ENCODE measurements at places on chromosomes 13 and 19.

GRCh38 chr19:14102756-14103155 lies 12.2 kb upstream of the SAMD1 start:
- no peak for DNase-seq

- DNase-seq, result no peak
Observed at GRCh38 chr13:80499536-80500290, 158.8 kb upstream of the SPRY2 start.

- peak; percentile 54 for DNase-seq
Observed at GRCh38 chr13:40116008-40116407, 460.5 kb downstream of the COG6 start.

DNA sequence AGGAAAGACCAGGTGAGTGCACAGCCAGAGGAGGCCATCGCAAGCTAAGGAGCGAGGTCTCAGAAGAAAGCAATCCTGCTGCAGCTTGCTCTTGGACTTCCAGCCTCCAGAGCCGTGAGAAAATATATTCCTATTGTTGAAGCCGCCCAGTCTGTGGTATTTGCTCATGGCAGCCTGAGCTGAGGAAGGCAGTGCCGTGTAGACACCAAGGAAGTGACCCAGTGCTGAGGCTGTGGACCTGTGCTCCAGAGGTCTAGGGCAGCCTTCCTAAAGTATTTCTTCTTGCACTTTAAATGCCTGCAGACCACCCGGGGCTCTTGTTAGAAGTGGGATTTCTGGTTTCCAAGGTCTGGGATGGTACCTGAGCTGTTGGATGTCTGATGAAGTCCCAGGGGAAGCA lies 158.5 kb upstream of the KL start:
- no peak for DNase-seq

DNA sequence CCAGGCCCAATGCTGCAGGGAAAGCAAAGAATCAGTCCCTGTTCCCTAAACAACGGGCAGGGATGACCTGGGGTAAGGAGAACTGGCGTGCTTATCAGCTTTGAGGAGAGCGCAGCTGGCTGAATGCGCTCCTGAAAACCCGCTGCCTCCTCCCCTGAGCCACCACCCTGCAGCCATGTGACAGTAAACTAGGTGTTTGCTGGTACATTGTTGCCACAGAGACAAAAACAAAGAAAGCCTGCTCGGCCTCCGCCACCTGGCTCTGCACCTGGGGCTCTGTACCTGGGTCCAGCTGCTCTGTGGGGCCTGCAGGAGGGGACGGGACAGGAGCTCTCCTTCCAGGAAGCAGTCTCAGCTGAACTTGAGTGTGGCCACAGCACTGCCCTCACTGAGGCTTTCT lies 21.8 kb downstream of the MCF2L start:
- no peak for DNase-seq

GRCh38 chr19:58010507-58010906 lies 7.9 kb upstream of the ZNF606 start:
- DNase-seq, result no peak

DNA sequence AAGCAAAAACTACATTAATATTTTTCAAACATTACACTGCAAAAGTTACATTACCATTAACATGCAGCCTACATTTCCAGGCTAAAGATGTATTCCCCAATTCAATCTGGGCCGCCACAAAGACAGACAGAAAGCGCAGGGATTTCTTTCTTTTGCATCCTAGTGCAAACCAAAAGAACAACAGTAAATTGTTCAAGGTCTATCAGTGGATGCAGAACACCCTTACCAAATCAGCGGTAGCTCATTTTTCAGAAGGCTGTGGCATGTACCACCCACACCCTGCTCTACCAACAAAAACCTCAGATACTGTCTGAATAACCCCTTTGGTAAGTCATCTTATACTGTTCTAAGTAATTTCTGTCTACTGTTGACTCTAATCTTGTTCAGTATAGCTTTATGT lies 3.6 kb downstream of the TPT1 start:
- DNase-seq, result no peak

- DNase-seq, result no peak
Observed at GRCh38 chr13:69213396-69213795, 894.2 kb upstream of the ATXN8OS start.

DNA sequence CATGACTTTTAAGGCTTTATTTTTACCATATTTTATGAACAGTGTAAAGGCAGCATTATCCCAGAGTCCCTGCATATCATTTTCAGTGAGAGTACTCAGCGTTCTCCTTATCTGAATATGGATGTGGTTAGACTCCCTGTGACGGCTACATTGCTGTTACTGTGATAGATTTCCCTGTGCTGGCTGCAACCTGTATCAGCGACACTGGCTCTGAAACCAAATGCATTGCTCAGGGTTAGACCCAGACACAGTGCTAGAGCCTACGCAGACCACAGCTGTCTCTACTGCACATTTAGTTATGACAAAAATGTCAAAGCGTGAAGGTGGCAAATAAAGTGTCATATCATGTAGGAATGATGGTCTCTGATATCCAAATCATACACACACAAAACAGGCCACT lies 138.0 kb downstream of the ENOX1 start:
- DNase-seq, result no peak

DNA sequence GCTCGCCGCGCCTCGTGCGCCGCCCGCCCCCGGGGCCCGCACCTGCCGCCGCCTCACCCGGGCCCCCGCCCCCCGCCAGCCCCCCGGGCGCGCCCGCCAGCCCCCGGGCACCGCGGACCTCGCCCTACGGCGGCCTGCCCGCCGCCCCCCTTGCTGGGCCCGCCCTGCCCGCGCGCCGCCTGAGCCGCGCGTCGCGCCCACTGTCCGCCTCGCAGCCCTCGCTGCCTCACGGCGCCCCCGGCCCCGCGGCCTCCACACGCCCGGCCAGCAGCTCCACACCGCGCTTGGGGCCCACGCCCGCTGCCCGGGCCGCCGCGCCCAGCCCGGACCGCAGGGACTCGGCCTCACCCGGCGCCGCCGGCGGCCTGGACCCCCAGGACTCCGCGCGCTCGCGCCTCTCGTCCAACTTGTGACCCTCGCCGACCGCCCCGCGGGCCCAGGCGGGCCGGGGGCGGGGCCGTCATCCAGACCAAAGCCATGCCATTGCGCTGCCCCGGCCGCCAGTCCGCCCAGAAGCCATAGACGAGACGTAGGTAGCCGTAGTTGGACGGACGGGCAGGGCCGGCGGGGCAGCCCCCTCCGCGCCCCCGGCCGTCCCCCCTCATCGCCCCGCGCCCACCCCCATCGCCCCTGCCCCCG lies 17.2 kb downstream of the POLRMT start:
- DNase-seq, result no peak

- no peak for DNase-seq
Observed at GRCh38 chr13:37409756-37410155, 188.8 kb downstream of the POSTN start.

DNA sequence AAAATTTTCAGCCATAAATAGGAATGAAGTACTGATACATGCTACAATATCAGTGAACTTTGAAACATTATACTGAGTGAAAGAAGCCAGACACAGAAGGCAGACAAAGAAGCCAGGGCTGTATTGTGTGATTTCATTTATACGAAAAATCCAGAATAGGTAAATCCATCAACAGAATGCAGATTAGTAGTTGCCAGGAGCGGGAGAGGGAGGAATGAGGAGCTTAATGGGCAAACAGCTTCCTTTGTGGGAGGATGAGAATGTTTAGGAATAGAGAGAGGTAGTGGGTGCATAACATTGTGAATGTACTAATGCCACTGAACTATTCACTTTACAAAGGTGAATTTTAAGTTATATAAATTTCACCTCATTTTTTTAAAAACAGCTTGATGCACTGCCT lies 103.3 kb upstream of the SERTM1 start:
- DNase-seq, result no peak

DNA sequence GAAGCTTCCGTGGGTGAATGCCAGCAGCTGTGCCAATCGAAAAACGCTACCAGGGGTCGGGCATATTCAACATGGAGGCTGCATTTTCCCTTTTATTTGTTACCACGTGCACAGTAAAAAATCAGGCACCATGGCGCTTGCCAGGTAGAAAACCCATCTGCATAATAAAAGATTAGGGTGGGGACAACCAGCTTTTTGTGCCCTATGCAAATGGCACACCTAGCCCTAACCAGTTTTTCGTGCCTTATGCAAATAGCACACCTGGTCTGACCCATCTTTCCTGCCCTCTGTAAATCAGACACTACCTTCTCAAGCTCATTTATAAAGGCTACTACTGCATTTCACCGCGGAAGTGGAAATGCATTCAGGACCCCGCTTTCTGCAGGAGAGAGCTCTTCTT lies 62.1 kb upstream of the FREM2 start:
- DNase-seq, result no peak

- DNase-seq, result no peak
Observed at GRCh38 chr19:58518256-58519086, 1.1 kb downstream of the ZBTB45 start.

DNA sequence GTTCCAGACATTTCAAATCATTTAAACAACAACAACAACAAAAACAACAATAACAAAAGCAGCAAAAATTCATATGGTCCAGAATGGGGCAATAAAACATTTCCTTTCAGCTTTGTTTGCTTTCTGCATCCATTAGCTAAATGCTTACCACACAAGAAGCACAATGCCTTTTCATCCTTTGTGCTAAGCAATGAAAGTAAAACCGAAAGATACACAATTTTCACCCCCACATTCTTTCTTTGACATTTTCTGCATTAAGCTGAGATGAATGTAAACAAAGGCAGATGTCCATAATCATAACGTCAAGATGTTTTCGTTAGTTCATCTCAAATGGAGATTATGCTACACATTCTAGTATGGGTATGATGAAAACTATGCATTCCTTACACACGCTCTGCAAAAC lies 568.5 kb downstream of the SLITRK6 start:
- DNase-seq, result no peak

- DNase-seq, result no peak
Observed at GRCh38 chr13:53422415-53422814, 393.8 kb downstream of the OLFM4 start.

DNA sequence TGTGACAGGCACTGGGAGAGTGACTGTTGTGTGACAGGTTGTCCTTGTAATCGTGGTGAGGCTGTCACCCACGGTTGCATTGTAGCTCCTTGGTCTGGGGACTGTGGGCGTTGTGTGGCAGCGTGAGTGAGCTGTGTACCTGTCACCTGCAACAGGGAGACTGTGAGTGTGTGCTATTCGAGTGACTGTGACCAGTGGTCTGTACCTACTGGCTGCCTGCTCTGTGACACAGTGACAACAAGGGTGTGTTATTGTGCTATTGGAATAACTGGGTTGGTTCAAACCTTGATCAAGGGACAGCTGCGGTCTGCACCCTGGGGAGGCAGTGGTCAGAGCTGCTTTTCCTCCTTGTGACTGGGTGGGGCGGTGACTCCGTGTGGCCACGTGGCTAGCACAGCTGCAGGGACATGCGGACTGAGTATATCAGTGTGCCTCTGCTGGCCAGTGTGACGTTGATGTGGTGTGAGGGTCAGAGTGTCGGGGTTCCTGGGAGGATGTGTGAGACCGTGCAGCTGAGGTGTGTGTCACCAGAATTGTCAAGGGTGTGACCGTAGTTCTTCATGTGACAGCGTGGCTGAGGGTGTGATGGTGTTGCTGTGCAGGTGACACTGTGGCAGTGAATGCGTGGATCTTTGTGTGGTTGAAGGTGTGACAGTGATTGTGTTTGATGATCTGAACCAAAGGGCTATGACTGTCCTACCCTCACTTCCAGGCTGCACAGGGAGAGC lies 10.1 kb upstream of the NFIX start:
- DNase-seq, result peak; percentile 36

DNA sequence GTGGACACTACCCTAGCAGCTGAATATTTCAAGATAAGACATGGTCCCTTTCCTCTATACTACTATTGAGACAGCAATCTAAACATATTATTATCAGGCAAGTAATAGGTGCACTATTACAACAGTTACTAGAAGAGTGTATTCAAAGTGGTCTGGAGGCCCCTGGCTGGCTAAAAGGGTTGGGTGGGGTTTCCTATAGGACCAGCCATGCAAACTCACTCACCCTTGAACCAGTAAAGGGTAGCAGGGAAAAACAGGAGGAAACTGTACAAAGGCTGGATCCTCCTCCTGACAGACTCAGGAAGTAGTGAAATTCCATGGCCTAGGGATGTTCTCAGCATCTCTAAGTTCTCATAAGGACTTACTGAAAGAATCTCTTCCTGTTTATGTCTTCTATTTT lies 7.7 kb downstream of the SMAD9 start:
- no peak for DNase-seq

DNA sequence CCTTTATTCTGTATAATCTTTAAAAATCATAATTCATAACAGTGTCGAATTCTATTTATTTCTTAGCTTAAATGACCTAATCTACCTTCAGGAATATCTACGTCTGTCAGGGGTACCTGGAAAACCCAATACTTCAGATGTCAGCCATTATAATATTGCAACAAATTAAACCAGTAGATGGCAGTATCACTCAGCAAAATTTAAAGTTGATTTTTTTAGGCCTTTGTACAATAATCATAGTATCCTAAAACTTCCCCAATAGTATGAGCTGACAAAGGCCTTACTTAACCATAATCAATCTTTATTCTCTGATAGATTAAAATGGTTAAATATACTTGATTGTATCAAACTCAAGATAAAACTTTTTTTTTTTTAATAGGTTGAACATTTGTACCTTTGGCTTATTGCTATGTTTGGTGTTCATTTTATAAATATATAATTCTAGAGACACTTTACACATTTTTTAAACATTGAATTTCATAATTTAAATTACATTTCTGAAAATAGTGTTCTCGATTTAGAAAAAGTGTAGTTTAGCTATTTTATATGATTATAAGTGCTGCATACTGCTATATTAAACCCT lies 830.2 kb upstream of the SPRY2 start:
- DNase-seq, result no peak

DNA sequence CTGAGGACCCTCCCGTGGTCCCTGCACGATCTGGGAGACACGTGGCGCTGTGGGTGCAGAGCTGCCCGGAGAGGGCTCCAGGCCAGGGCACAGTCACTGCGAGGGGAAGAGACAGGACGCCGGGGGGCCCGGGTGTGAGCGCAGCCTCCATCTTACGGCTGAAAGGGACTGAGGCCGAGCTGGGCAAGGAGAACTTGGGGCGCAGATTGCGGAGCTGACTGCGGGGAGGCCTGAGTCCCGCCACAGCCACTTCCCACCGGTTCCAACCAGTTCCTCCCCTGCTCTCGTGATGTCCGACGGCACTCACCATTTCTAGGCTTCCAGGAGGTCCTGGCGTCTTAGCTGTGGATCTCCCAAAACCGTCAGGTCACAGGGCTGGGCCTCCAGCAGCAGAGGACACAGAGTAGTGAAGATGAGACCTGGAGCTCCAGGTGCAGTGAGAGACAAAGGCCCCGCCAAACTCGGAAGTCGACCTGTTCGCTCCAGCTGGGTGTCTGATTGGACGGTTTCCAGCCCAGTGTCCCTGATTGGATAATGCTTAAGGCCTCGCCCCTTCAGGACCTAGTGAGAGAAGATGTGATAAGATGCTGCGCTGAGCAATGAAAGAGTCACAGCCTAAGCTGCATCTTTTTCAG lies 4.8 kb upstream of the ZNF253 start:
- peak; percentile 68 for DNase-seq

- no peak for DNase-seq
Observed at GRCh38 chr13:111952814-111953213, 114.1 kb upstream of the SOX1 start.

- no peak for DNase-seq
Observed at GRCh38 chr13:33838647-33839046, 20.7 kb downstream of the RFC3 start.

- DNase-seq, result no peak
Observed at GRCh38 chr19:50688766-50689165, 30.8 kb downstream of the SHANK1 start.

GRCh38 chr19:21580101-21580500 lies 74.7 kb downstream of the ZNF429 start:
- DNase-seq, result no peak

GRCh38 chr19:9941231-9941630 lies 4.9 kb upstream of the OLFM2 start:
- DNase-seq, result no peak

GRCh38 chr19:55465460-55466240 lies 1.1 kb upstream of the C19orf85 start:
- DNase-seq, result no peak
